ENCODE measurements at places on chromosomes 7 and 10. TPM values are rescaled to one million over a fixed set of nuclear protein-coding genes. Genes with fewer than 3 reads are reported as not detected.

DNA sequence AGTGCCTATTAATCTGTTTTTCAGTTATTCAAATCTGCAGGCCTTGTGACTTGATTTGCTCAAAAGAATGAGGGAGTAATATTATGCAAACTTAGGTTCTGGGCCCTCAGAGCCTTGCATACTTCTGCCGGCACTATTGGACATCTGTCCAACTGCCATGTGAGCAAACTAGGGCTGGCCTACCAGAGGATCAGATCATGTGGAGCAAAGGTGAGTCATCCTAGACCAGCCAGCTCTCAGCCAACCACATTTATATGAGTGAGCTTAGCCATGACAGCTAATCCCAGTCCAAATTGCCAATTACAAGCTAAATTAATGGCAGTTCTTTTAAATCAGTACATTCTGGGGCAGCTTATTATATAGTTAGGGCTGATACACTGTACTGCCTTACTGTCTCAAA is 69.6 kb downstream of the SDHAF3 start:
- no peak for DNase-seq

The FAM241B gene
- 7.4 TPM for polyA plus RNA-seq

GRCh38 chr7:158616050-158616449 is 28.4 kb upstream of the PTPRN2 start:
- DNase-seq: no peak

- no peak for DNase-seq
Measured at GRCh38 chr10:126463286-126463685, 75.0 kb upstream of the ADAM12 start.

GRCh38 chr7:134920026-134920753 is 66.1 kb upstream of the AGBL3 start:
- DNase-seq: no peak

- no peak for DNase-seq
Measured at GRCh38 chr7:20306180-20306946, 24.3 kb upstream of the ITGB8 start.

DNA sequence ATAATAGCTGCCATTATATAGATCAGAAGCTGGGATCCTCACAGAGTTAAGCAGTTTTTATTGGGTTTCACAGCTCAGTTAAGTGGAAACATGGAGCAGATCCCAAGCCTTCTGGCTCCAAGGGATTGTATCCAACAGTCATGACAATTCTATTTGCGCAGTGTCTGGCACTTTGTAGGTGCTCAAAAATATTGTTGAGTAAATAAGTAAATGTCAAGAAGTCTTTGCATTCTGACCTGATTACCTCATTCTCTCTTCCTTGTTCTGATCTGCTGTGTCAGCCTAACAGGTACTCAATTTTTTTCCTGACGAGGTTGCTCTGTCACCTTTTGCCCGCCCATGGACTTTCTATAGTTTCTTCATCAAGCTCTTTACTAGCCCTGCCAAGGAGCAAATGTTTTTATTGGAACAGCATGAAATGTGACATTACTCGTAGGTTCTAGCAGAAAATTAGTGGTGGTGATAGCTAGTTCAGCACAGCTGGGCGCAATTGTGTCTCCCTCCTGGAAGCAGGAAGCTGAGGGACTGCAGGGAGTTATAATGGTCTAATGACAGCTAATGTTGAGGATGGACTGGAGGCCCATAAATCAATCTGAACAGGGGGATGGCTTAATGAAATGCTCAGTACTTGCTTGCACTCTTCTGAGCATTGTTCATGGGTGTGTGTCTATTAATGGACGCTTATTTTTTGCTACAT is 680.2 kb downstream of the CCSER2 start:
- no peak for DNase-seq

Data from stomach (tissue), 19 donors.